Mammary epithelial cell (primary cell): ENCODE measurements at places on chromosomes 16 and 17.
A peak's percentile ranks its signal among the peaks of the same experiment; 100 is the strongest.

- no peak for DNase-seq
Observed at GRCh38 chr16:12461971-12462370, 341.7 kb downstream of the CPPED1 start.

DNA sequence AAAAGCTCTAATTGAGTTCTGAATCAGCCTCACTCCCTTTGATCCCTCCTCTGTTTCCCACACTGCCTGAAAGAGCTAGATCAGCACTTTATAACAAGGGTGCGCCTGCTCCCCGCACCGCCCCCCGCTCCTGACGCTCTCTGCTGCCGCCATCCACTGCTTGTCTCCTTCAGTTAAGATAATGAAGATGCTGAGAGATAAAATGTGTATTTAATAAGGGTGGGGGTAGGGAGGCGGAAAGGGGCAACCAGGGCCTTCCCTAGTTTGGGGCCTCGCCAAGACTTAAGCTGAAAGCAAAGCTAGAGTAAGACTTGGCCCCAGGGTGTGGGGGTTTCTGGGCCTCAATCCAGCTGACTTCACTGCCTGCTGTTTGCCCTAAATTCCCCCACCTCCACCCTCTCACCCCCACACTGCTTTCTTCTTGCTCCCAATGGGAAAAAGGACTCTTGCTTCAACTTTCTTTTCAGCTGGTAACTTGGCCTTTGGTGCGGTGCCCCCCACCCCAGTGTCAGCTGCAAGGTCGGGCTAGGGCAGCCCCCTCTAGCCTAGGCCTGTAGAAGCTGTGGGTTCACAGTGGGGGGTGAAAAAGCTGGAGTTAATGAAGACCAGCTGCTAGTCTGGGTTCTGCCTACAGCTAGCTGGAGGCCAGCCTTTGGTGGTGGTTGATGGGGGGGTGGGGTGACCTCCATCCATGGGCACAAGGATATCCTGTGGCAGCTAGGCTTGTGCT, 1.8 kb upstream of the RARA start:
- DNase-seq: no peak

- DNase-seq: no peak
Observed at GRCh38 chr17:3890878-3891219, 2.0 kb downstream of the CAMKK1 start.

GRCh38 chr16:49592546-49593423, 219.2 kb downstream of the C16orf78 start:
- DNase-seq: no peak

GRCh38 chr17:78526231-78527025, 50.8 kb downstream of the DNAH17 start:
- DNase-seq: no peak

- DNase-seq: no peak
Observed at GRCh38 chr17:55664287-55664686, 58.4 kb downstream of the TMEM100 start.

- DNase-seq: no peak
Observed at GRCh38 chr17:42334677-42335076, 46.4 kb downstream of the STAT5A start.

GRCh38 chr17:40283662-40284061, 4.0 kb upstream of the CDC6 start:
- DNase-seq: peak; percentile 97

DNA sequence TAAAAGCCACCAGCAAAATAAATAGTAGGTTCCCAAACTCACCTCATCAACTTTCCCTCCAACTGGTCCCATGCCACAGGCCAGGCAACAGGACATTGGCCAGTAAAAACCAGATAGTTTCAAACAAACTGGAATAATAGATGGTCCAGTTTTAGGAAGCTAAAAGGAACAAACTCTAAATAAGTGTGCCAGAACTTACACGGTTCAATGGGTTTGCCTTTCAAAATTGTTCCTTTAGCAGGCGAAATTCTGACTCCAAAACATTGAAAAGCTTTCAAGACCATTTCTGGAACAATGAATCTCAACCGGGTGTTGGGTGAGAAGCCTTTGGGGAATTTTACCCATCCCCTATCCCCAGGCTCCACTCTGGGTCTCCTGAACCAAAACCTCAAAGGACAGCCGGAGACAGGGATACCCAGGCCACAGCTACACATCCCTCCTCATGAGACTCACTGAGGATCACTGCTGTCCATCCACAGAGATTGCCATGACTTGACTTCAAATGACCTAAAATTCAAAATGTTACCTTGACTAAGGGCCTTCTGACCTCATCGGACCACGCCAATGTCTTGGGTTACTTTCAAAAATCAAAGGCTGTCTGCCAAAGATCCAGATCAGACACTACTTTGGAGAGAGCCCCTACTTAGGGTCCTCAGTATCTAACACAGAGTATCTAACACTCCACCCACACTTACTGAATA, 13.0 kb downstream of the AXIN2 start:
- DNase-seq: no peak

GRCh38 chr17:18184143-18185031, 759 bp downstream of the ALKBH5 start:
- DNase-seq: peak; percentile 37

- DNase-seq: no peak
Observed at GRCh38 chr17:74635418-74635817, 11.9 kb upstream of the CD300E start.

GRCh38 chr16:81836279-81837054, 57.4 kb downstream of the PLCG2 start:
- DNase-seq: no peak

GRCh38 chr16:57039148-57039812, 49.9 kb downstream of the NLRC5 start:
- DNase-seq: no peak

DNA sequence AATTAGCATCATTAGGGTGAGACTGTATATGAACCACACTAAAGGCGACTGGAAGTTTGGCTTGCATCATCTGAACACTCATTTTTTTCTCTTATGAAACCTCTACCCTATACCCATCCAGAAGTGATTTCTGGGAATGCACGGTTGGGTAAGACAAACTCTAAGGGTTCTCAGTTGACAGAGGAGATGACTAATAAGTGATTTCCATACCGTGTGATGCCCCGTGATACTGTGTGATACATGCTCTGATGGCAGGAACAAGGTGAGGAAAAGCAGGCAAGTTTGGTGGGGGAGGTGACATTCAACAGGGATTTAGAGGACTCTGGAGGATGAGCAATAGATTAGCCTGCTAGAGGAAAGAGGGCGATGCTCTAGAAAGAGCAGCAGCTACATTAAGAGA, 156.4 kb upstream of the CCL2 start:
- no peak for DNase-seq

- peak; percentile 64 for DNase-seq
Observed at GRCh38 chr17:59154292-59154720, 680 bp downstream of the SKA2 start.

DNA sequence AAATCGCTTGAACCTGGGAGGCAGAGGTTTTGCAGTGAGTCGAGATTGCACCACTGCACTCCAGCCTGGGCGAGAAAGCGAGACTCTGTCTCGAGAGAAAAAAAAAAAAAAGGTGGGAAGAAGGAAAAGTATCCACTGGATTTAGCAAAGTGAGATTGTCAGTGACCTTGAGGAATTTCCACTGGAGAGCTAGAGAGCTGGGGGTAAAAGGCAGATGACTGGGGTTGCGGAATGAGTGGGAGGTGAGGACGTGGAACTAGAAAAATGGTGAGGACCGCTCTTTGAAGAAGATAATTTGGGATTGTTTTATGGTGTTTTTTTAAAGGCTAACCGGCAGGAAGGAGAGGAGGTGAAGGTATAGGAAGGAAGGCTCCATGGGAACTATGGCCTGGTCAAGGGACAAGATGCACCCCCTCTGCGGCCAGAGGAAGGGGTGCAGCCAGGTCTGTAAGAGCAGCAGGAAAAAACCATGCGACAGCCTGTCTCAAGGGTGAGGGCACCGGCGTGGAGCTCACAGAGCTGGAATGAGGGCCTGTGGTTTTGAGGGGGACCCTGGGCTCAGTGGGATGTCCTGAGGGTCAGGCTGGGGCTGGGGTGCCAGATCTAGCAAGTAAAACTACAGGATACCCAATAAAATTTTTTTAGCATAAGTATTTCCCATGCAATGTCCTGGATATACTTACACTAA, 694 bp upstream of the MLST8 start:
- no peak for DNase-seq

GRCh38 chr17:32810690-32811089, 66.2 kb downstream of the MYO1D start:
- no peak for DNase-seq

DNA sequence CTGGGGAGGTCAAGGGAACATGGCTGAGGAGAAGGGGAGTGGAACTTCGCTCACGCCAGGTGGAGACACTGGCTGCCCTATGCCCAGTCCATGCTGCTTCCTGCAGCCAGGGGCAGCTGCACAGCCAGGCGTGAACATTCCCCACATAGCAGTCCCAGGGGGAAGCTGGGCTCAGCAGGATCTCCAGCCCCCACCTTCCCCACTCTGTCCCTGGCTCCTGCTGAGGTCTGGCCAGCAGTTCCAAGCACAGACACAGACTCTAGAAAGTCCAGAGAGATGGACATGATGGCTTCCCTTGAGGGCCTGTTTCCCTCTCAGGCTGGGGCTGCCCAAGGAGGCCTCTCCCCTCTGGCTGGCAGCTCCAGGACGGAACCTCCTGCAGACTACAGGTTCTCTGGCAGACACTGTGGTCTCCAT, 9.3 kb downstream of the JUP start:
- DNase-seq: no peak

- DNase-seq: no peak
Observed at GRCh38 chr17:69716556-69716955, 302.1 kb downstream of the MAP2K6 start.

- no peak for DNase-seq
Observed at GRCh38 chr17:4038076-4038475, 73.8 kb upstream of the ATP2A3 start.

DNA sequence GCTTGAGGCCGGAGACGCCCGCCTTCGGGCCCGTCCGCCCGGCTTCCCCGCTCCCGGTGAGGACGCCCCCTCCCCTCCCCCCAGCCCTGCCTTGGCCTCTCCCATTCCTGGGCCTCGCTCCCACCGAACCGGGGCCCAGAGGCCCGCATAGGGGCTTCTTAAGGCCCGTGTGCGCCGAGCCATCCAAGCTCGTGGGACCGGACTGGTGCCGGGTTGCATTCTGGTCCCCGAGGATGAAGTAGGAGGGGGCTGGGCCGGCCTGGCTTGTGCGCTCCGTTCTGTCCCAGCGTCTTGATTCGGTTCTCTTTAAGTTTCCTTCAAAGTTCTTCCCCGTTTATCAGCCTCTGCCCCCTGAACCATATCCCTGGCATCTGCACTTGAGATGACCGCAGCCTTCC, 488 bp downstream of the SENP3 start:
- DNase-seq: no peak

DNA sequence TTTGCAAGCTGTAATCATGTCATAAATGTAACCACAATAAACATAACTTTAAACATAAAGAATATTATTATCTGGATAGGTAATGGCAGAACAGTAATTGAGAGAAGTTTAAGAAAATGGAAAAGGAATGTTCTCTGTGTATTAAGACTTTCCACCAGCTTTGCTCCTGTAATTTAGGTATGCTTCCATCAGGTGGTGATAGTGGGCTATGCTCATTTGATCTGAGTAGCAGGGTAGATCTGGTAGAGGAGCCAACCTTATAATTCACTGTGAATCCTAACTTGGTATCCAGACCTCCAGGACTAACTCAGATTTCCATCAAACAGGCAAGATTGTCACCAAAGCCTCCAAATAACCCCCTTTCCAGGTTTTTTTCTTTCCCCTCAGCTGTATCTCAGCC, 137.9 kb upstream of the ZKSCAN2 start:
- no peak for DNase-seq

DNA sequence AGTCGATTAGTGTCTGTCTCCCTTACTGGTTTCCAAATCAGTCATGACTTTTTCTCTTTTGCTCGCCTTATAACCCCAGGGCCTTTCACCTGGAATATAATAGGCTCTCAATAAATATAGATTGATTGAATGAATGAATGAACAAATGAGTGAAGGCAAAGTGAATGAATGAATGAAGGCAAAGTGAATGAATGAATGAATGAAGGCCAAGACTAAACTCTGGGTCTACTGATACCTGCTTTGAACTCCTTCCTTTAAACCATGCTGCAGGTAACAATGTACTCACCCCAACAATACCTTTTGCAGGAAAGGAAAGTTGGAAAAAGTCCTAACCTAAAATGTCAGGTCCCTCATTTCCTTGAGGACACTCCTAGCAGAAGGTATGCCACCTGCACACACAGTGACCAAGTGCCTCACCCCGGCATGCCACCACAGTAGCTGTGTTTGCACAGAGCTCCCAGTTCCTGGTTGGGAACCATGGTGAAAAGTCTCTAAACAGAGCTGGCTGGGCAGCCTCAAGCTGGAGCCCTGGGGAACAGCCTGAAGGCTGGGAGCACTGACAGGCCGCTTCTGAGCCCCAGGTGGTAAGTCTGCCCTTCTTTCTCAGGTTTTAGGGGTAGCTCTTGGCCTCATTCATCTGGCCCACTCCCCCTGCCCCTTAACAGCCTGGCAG, 42.7 kb upstream of the ANKFN1 start:
- no peak for DNase-seq

DNA sequence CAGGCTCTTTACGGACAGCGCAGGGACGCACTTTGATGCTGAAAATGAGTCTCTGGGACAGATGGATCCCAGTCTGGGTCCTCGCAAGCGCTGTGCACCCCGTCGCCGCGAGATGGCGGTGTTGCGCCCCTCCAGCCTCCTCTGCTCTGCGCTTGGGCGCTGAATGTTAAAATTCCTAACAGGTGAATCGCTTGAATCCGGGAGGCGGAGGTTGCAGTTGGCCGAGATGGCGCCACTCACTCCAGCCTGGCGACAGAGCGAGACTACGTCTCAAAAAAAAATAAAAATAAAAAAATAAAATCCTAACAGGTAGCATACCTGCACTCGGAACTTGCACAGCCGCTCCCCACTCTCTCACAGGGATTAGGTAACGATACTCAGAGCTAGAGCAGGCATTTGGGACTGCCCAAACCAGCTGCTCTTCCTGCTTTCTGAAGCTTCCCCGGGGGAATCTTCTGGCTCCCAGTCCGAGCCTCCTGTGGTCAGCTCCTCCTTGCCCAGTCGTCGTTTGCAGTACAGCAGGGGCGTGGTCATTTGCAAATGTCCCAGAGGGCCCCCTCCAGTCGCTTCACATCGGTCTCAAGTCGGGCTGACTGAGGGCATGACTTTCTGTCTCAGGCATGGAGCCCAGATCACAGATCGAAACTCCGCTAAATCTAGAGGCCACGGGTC, 26.2 kb upstream of the OSGIN1 start:
- DNase-seq: peak; percentile 81

- no peak for DNase-seq
Observed at GRCh38 chr17:49038138-49038537, 41.0 kb downstream of the IGF2BP1 start.

GRCh38 chr16:80323808-80324195, 217.0 kb upstream of the DYNLRB2 start:
- no peak for DNase-seq

DNA sequence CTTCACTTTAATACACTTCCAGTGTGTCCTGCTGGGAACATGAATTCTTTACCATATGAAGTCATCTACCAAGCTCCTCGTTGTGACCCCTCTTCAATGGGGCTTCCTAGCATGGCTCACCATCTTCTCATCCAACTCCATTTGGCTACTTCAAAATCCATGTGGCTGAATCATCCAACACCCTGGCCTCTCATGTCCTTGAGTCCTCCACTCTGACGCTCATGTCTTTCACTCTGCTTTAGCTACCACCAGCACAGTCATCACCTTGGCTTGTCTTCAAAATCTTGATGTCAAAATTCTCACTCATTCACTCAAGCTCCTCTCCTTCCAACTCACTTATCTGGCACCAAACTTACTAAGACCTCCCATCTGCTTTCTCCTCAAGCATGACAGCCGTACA, 35.8 kb downstream of the AMFR start:
- peak; percentile 75 for DNase-seq

GRCh38 chr16:56286809-56287208, 95.5 kb downstream of the GNAO1 start:
- no peak for DNase-seq

GRCh38 chr16:180681-181564, 664 bp downstream of the HBQ1 start:
- peak; percentile 57 for DNase-seq
